ENCODE measurements at places on chromosomes 1 and 21.

DNA sequence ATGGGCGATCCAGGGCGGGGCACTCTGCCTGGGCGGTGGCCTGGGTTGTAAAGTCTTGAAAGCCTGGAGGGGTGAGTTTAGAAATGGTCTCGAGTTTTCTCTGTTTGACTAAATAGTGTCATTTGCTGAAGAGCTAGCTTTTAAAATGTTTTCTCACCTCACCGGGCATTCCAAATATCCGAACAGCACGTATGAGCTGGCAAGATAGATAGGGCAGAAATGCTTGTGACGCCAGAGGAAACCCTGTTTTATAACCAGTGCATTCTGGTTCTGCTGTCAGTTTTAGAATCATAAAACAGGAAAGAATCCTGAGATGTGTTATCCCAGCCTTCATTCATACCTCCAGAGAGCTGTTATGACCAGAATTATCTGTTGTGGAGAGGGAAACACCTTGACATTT is 725 bp downstream of the RTCA start:
- no peak for DNase-seq

DNA sequence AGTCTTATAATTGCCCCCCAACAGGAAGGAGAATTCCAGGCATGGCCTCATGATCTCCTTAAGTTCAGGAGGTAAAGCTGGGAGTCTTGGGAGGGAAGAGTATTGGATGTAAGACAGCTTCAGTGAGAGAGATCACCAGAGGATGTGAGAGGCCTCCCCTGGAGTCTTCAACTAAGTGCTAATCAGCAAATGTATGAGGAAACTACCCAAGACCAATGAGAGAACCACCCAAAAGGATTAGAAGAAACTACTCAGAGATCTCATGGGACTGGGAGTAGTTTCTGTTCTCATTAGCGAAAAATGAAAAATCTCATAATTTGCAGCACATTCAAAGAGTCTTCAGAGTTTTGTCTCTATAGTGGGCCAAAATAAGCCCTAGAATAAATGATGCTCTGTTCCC is 36.6 kb upstream of the WNT2B start:
- DNase-seq = no peak

DNA sequence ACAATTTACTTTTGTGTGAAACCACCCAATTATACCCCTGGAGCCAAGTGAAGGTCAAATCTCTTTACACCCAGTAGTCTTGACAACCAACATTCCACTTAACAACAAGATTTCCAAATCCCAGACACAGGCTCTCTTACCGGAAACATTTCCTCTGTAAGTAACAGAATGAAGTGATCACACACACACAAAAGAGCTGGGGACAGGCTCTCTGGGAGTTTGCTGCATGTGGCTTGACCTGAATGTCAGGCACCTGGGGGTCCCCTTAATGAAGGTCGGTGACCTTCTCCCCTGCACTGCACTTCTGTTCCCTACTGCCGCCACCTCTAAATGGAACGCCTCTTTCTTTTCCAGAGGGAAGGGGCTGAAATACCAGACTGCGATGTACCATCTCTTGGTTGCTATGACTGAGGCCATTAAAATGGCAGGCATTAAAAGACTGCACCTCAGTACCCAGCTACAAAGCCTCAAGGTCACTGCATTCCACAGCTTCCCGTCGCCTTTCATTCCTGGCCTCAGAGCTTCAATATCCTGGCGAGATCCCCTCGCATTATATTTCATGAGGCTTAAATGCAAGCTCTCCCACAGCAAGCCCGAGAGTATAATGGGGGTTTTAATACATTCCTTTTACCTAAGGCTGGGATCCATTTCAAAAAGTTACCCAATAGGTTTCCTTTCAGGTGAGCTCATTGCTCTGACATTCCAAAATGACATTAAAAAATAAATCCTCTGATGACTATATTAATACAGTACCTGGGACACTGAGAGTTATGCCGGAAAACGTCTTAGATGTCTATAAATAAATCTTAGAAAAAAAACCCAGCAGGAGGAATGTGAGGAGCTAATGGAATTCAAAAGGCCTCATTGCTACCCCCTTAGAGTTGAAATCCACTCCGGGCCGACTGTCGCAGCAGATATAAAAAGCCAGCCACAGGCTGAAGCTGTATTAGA is 90.9 kb upstream of the DIRAS3 start:
- DNase-seq = no peak

DNA sequence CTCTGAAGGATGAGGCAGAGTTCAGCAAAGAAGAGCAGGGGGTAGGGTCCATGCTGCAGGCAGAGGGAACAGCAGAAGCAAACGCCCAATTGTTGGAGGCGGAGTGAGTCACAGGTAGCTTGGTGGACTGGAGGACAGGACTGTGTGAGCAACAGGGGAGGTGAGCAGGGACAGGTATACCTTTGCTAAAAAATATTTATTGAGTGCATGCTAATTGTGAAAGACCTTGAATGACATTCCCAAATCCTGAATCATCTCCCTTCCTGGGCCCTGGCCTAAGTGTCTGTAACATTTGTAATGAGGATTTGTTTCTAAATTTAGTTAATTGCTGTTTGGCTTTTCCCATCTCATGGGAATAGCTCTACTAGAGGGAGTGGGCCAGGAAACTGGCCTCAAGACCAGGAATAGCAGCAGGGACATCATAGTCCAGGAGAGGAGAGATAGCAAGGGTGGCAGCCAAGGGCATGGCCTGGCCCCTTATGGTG is 123.7 kb downstream of the FOXD2 start:
- DNase-seq = no peak

DNA sequence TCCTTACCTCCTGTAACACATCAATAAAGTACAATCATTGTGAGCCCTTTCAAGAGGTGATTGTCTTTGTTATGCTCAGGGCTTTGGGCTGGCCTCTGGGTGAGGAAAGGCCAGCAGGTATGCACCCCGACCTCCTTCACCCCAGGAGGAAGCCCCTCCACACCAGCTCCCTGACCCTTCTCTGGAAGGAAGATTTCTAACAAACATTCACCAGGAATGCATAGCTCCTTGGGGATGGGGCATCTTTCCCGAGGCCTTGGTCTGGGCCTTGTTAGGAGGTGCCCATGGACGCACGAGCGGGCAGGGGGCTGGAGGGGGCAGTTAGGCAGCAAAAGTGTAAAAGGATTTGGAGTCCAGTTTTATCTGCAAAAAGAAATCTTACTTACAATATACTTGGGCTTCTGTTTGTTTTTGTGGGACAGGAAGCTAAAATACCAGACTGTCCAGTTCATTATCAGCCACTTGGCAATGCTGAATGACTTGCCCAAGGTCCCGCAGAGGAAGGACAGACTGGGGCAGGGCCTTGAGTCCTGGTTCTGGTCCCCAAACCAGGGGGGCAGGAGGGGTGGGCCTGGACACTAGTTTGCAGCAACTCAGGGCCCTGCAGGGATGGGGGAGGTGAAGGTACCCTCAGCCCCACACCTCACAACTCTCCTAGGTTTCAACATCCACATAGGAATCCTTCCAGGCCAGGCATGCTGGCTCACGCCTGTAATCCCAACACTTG is 10.1 kb downstream of the ZC3H12A start:
- DNase-seq = no peak

- DNase-seq = no peak
These were observed 22.4 kb downstream of the EDN2 start for GRCh38 chr1:41461790-41462679.

- DNase-seq = no peak
These were observed 6.1 kb downstream of the RNF223 start for GRCh38 chr1:1067860-1068516.

DNA sequence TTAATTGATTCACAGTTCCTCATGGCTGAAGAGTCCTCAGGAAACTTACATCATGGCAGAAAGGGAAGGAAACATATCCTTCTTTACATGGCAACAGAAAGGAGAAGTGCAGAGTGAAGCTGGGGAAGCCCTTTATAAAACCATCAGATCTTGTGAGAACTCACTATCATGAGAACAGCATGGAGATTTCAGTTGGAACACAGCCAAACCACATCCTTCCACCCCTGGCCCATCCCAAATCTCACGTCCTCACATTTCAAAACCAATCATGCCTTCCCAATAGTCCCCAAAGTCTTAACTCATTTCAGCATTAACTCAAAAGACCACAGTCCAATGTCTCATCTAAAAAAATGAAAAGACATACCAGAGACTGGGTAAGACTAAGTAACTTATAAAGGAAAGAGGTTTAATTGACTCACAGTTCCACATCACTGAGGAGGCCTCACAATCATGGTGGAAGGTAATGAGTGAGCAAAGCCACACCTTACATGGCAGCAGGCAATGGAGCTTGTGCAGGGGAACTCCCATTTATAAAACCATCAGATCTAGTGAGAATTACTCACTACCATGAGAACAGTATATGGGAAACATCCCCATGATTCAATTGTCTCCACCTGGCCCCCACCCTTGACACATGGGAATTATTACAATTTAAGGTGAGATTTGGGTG is 105.2 kb downstream of the MRPL39 start:
- DNase-seq = no peak

GRCh38 chr1:85569122-85569521 is 11.4 kb upstream of the CCN1 start:
- no peak for DNase-seq

DNA sequence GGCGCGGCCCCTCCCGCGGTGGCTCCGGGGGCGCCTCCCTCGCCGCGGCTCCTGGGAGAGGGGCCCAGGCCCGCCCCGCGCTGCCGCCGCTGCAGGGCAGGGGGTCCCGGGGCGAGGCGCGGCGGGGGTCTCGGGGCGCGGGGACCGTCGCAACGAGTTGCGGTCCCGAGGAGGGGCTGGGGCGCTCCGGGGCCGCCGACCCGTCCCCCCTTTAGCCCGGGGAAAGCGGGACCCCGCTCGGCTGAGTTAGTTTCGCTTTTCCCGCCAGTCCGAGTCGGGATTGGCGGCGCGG is 493 bp downstream of the SPSB1 start:
- DNase-seq = no peak

DNA sequence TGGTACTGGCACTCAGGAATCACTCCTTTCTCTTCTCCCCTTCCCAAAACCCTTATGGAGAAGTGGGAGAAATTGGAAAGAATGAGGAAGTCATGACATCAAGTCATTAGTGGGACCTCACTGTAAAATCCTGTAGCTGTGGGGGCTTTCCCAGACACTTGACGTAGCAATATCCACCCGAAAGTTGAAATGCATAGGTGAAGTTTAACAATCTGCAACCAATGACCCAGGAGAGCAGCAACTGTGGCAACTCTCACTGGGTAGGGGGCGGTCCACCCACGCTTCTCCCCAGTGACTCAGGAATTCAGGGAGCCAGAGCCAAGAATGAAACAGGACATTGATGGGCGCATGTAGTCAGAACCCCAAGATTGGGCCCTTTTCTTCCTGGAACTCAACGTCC is 27.0 kb downstream of the ABCA4 start:
- DNase-seq = no peak

DNA sequence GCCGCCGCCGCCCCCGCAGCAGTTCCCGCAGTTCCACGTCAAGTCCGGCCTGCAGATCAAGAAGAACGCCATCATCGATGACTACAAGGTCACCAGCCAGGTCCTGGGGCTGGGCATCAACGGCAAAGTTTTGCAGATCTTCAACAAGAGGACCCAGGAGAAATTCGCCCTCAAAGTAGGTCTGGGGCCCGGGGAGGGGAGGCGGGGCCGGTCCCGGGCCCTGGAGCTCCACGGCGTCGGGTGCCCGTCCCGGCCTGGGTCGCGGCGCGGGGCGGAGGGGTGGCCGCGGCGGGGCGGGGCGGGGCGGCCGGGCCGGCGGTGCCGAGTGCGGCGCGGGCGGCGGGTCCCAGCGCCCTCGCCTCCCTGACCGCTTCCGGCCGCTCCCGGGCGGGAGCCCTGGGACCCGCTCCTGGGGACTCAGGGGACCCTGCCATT is 646 bp downstream of the MAPKAPK2 start:
- DNase-seq = no peak

GRCh38 chr1:217136895-217137205 is 413.6 kb upstream of the ESRRG start:
- no peak for DNase-seq

- no peak for DNase-seq
These were observed 228.2 kb upstream of the USP24 start for GRCh38 chr1:55443175-55443915.

GRCh38 chr1:116407033-116407432 is 34.0 kb downstream of the ATP1A1 start:
- no peak for DNase-seq

DNA sequence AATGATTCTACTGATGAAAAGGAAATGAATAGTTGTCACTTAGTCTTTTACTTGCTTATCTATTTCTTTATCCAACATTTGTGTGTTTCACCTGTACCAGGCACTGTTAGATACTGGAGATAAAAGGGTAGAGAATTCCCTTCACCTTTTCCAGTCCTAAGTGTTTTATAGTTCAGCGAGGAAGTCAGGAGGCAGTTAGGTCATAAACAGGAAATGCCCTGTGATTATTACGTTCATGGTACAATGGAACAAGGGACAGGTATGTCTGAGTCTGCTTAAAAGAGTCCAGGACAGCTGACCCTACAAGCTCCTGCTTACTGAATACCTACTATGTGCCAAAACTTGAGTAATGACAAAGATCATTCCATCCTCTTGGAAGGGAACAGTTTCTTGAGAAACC is 77.8 kb downstream of the TNR start:
- no peak for DNase-seq

- DNase-seq = no peak
These were observed 93.8 kb upstream of the PRDX6 start for GRCh38 chr1:173383351-173383750.

DNA sequence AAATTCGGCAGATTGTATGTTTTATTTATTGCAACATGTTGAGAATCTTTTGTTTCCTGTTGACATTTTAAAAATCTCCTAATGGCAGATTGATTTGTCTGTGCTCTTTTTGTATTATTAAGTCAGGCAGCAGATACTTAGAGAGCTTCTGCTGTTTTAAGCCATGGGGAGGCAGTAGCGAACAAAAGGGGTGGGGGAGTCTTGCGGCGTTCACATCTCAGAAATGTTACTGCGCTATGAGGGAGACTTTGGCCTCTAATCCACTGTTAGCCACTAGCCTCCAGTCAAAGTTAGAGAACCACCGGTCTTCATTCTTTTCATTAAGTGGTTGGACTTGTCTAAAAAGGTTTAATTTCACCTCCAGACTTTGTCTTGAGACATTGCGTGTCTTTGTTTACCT is 93.6 kb downstream of the DYRK1A start:
- DNase-seq = no peak

DNA sequence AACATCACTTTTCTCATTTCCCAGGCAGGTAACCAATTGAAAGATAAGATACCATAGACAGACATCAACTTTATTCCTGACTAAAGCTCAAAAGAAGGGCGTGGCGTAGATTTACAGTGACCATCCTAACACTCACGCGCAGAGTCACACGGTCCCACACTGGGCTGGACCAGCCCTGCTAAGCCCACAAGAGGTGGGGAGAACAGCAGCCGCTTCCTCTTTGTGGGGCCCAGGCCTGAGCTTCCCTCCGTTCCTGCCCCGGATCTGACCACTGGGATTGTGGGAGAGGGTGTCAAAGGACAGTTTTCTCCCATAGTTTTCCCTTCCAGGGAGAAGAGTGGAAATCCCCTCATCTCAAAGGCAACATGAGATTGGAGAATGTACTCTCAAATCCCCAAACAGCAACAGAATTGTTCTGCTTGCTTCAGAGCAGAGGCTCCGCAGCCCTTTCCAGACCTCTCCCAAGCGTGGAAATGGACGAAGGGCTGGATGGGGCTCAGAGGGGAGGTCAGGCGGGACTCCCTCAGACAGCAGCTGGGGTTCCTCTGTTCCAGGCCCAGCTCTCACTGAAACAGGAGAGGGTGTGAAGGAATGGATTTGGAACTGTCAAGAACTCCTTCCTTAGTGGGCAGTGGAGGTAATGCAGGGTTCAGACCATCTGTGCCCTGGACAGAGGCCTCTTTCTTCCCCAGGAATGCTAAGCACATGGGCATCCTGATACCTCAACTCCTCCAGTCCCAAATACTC is 33.7 kb downstream of the L1TD1 start:
- no peak for DNase-seq
